NCI-H146 (cell line): ENCODE measurements at places on chromosomes 11 and 22.
A peak's percentile ranks its signal among the peaks of the same experiment; 100 is the strongest.

- no peak for DNase-seq
Measured at GRCh38 chr11:35330931-35331330, 88.4 kb downstream of the SLC1A2 start.

- no peak for DNase-seq
Measured at GRCh38 chr22:30572840-30573593, 1.4 kb downstream of the GAL3ST1 start.

GRCh38 chr22:20298803-20299745 is 20.8 kb downstream of the DGCR6L start:
- DNase-seq, result peak; percentile 85

- DNase-seq, result peak; percentile 18
Measured at GRCh38 chr11:62850911-62851806, 11.8 kb upstream of the WDR74 start.

- peak; percentile 7 for DNase-seq
Measured at GRCh38 chr11:110069158-110069737, 23.9 kb upstream of the ZC3H12C start.

DNA sequence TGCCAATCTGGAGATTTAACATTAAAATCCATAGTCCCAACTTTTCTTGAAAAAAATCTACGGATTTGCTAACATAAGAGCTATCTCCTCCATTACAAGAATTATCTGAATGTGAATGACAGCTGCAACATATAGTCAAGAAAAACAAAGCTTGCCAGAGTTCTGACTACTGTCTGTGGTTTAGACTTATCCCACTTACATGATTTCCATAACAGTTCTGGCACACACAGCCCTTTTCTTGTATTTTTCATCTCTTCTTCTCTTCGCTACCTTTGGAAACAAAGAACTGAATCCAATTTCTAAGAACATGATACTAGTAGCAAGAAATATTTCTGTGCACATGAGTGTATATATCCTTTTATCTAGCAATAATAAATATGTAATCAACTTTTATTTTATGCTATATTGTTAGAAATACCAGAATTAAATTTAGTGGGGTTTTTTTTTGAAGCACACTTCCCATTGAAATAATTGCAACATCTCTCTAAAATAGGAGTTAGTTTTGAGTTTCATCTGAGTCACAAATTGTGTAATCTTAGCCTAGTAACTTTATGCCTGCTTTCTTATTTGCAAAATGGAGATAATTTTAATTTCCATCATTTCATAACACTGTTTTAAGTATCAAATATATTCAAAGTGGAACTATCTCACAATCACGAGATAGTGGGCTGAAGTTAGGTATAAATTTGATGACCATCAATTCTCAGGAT is 1217.6 kb downstream of the JRKL start:
- DNase-seq, result no peak

DNA sequence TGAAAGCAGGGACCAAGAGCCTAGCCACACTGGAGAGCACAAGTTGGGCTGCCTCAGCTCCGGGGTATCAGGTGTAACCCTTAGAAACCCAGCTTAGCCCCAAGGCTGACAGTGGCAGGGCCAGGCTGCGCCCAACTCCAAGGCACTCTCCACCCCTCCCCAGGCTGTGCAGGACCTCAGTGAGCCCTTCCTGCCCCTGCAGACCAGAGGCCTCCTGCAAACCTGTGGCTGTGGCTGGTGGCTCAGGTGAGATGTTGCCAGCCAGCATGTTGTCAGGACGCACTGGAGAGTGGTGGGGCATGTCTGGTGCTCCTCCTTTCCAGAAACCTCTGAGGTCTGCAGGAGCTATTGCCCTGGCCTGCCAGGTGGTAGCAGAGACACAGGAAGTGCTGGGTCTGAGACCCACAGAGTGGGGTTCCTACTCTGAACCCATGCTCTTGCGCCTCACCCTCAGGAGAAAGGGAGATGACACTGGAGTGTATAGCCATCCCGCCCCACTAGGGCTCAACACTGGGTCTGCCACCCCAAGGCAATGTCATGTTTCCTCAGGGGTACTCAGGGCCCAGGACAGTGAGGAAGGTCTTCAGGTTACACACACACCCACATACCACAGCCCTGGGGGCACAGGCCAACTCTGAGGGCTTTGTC is 2.4 kb upstream of the SCARF2 start:
- DNase-seq, result no peak
